Activated T-cell treated with anti-CD3 and anti-CD28 coated beads for 4 hours (primary cell): ENCODE measurements at places on chromosomes 12 and 14.
A peak's percentile ranks its signal among the peaks of the same experiment; 100 is the strongest.

- DNase-seq, result no peak
Observed at GRCh38 chr12:115079760-115080159, 395.8 kb upstream of the TBX3 start.

GRCh38 chr12:122499991-122500684 is 594 bp downstream of the ZCCHC8 start:
- peak; percentile 38 for DNase-seq

GRCh38 chr12:102763061-102763460 is 154.0 kb downstream of the PAH start:
- DNase-seq, result no peak

GRCh38 chr14:29908652-29909577 is 18.7 kb downstream of the PRKD1 start:
- no peak for DNase-seq

- peak; percentile 2 for DNase-seq
Observed at GRCh38 chr14:95361373-95362137, 41.8 kb upstream of the CLMN start.

- DNase-seq, result no peak
Observed at GRCh38 chr12:31362759-31363415, 36.9 kb upstream of the SINHCAF start.

DNA sequence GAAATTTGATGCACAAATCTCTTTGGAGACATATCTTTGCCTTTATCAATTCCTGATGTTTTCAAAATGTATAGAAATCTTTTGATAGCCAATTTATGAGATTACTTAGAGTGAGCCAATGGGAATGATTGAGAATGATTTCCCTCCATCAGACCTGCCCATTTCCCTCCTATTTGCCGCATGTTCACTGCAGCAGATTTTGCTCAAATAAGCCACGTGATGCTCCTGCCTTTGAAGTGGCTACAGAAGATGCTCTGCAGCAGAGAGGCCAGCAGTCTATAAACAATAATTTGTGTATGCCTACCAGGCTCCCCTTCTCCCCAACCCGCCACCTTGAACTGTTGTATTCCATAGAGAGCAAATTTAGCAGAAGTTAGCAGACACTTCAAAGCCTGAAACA is 21.9 kb downstream of the WIF1 start:
- no peak for DNase-seq

DNA sequence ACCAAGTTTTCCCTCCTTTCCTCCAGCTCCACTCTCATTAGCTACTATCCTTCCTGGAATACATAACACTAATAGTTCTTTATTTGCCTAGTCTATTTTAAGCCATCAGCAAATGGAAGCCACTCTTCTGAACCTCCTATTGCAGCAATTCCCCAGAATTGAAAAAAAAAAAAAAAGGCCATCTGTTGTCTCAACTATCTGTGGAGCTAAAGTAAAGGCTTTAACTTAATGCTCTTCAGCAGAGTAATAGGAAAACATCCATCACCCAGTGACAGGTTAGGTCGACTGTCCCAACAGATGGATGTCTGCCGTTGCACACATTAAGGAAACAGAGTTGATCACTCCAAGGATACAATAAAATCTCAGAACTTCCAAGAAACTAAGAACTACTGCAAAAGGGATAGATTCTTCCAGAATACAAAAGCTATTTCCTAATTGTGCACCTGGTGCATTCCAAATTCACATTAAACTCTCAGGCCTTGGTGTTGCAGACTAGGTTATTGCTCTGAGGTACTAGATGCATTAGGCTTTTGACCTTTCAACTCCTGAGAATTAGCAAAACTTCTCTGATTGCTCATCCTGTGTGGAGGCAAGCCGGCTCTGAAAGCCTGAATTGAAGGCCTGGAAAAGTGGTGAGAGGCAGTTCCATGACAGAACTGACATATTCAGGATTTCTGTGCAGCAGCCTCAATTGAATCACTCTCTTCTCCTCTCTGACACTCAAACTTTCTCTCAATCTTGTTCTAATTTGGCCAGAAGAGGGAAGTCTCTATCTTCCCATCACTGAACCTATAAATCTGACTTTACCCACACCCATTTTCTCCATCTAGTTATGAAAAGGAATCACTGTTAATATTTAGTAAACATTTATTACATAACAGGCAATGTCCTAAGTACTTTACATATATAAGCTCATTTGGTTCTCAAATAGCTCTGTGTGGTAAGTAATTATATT is 238.4 kb upstream of the HMGA2 start:
- no peak for DNase-seq

- no peak for DNase-seq
Observed at GRCh38 chr14:37834275-37834674, 238.8 kb downstream of the TTC6 start.
